ENCODE measurements at places on chromosomes 16 and 17.

DNA sequence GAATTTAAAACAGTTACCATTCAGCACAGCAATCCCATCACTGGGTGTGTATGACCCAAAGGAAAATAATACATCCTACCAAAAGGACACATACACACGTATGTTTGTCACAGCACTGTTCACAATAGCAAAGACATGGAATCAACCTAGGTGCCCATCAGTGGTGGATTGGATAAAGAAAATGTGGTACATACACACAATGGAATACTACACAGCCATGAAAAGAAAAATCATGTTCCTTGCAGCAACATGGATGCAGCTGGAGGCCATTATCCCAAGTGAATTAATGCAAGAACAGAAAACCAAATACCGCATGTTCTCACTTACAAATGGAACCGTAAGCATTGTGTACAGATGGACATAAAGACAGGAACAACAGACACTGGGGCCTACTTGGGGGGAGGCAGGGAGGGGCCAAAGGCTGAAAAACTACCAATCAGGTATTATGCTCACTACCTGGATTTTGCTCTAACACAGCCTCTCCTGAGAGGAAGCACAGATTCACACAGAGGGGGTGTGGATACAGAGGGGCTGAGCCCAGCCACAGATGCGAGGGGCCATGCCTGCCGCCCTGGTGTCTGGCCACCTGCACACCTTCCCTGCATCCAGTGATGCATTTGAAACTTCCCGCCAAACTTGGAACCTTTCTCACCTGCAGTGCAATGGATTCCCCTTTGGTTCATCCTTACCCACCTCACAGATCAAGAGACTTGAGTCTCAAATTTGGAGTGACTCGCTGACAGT, 55.9 kb downstream of the USP22 start:
- no peak for DNase-seq

- no peak for DNase-seq
Measured at GRCh38 chr16:68388124-68388523, 60.2 kb downstream of the SMPD3 start.

GRCh38 chr16:69130461-69130860, 1.9 kb downstream of the CHTF8 start:
- no peak for DNase-seq

GRCh38 chr17:16085066-16085699, 85.6 kb downstream of the TTC19 start:
- no peak for DNase-seq

GRCh38 chr16:56318827-56319140, 106.6 kb downstream of the AMFR start:
- no peak for DNase-seq

GRCh38 chr17:64504769-64505339, 1.2 kb downstream of the DDX5 start:
- no peak for DNase-seq

- no peak for DNase-seq
Measured at GRCh38 chr17:73534209-73534909, 109.9 kb downstream of the SDK2 start.

DNA sequence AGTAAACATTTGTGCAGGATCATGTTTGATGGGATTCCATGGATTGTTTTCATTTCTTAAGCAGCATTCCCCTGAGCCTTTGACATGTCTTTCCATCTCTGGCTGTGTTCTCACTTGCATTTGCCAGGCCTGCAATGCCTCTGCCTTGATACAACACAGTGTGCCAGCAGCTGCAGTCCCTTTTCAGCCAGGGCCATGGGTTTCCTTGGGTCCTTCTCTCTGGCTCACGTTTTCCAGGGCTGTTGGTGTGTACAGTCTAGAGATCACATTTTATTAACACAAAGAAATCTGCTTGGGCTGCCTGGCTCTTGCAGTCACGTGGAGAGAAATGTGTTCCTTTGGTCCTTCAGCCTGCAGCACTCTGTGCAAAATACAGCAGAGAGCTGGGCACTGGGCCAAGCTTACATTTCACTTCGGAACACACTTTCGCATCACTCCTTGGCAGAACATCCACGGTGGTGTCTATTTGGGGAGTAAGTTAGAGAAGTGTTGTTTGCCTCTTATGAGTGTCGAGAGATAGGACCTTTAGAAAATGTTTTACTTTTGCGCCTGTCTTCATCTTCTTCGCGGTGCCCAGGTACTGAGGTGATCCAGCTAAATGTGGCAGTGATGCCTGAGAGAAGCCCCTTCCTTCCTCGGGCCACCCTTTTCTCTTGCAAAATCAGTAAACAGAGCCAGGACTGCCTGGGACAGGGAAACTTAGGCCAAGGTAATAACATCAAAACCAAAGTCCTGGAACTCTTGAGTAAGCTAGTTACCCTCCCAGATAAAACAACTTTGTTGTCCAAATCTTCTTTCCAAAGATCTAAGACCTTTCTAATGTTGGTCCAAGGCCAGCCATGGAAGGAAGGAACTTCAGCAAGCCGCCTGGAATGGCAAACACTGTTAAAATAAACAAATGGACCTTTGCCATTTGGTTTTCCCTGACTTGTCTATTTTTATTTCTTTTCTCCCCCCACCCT, 20.9 kb downstream of the HLF start:
- DNase-seq = peak; percentile 62

GRCh38 chr17:80861892-80862291, 129.7 kb upstream of the CHMP6 start:
- DNase-seq = peak; percentile 57

- DNase-seq = no peak
Measured at GRCh38 chr16:11212798-11213196, 43.2 kb downstream of the SOCS1 start.

DNA sequence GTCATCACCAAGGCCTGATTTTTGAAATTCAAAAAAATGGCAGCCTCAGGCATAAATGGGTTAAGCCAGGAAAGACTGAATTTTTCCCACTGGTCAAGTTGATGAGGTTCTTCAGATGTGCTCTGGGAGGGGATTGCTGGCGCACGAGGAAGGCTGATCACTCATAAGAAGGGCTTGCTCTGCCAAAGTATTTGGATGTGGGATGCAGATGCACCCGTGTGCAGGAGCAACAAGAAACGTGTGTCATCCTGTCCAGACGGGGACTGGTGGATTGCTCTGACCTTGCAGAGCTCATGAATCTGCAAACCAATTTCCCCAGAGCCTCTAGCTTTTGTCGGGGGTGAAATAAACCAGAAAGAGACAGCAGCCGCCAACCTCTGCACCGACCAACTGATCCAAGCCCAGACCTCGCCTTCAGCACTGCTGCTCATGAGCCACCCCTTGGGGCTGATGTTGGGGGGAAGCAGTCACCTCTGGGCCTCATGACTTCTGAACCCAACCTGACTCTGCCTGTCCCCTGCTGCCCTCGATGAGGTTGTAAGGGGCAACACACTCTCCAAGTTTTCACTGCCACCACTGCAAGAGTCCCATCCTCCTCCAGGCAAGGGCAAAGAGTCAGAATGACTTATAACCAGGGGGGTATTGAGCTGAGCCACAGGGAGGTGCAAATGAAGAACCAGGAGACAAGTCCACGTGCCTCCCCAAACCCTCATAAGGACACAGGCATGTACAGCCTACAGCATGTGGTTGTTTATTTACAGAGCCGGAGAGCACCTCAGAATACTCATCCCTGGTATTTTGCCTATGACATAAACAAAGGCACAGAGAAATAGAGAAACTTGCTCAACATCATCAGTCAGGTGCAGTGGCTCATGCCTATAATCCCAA, 452.0 kb downstream of the SOX9 start:
- no peak for DNase-seq

DNA sequence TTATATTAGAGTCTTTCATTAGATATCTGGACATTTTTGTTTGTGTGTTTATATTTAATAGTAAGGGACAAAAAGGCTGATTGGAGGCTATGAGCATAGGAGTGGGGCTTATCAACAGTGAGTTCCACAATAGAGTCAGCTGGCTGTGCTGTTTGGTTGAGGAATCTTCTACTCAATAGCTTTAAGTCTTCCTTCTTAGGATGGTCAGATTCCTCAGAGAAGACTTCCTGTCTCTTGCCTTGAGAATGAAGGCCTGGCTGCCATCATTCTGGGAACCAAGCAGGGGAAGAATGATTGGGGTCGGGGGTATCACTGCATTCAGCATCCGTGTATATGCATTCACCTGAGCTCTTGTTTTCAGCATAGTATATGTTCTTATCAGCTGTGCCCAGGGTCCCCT, 31.9 kb upstream of the ABCC11 start:
- DNase-seq = no peak

GRCh38 chr16:57889960-57890751, 80.8 kb downstream of the CNGB1 start:
- DNase-seq = no peak

DNA sequence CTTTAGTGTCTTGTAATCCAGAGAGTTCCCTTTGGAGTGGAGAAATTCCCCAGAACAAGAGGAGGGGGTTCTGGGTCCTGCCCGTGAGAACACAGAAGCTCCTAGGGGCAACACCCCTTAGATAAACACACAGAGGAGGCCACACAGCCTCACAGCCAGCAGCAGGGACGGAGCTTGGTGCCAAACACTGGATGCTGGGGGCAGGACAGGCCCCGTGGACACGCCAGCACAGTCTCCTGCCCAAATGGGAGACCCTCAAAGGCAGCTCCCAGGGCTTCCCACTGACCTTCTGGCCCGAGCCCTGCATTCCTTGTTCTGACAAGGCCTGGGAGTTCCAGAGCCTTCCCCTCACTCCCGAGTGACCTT, 31.8 kb upstream of the JPH3 start:
- no peak for DNase-seq

DNA sequence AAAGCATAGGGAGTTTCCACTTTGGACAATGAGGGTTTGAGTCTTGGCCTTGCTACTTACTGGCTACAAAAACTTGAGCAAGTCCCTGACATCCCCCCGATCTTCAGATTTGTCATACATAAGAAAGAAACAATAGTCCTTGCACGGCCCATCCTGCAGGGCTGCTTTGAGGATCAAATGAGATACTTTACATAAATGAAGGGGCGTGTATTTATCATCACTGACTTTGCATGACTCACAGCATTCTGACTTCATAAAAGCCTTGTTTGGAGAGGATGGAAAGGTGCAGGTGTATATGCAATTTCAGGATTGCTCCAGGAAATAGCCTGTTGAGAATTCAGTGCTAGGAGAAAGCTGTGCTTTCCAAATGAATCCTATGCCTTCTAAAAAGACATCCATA, 465.0 kb upstream of the MAF start:
- no peak for DNase-seq

DNA sequence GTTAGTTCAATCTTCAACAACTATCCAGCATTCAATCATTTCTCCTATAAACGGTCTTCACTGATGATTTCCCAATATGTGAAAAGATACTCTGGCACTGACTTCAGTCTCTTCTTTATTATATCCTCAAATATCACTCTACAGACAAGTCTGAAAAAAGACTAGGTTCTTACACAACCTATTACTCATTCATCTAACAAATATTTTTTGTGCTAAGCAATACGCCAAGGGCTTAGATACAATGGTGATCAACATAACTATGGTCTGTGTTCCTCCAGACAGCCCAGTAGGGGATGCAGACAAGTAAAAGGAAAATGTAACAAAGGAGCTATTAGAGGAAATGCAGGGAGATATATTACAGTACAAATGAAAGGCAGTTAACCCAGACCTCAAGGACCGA, 63.9 kb downstream of the MYO1D start:
- no peak for DNase-seq

GRCh38 chr16:86515413-86515776, 5.1 kb downstream of the FOXF1 start:
- no peak for DNase-seq

DNA sequence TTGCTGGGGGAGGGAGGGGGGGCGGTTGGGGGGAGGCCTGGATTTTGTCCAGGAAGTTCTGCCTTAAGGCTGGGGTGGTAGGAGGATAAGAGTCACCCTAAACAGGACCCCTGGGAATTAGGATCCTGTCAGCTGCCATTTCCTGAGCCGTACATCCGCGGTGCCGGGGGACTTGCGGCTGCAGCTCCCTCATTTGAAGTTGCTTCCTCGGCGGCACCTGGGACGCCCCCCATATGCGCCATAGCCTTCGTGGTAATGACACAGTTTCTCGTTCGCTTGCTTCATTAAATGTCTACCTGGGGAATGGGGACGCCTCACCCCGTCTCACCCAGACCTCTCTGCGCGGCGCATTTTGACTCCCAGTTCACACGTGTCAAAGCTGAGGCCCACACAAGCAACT, 55.1 kb upstream of the PABPN1L start:
- no peak for DNase-seq

GRCh38 chr17:40963838-40964237, 2.9 kb downstream of the KRT39 start:
- no peak for DNase-seq

GRCh38 chr17:77858291-77859034, 100.0 kb upstream of the TNRC6C start:
- no peak for DNase-seq

DNA sequence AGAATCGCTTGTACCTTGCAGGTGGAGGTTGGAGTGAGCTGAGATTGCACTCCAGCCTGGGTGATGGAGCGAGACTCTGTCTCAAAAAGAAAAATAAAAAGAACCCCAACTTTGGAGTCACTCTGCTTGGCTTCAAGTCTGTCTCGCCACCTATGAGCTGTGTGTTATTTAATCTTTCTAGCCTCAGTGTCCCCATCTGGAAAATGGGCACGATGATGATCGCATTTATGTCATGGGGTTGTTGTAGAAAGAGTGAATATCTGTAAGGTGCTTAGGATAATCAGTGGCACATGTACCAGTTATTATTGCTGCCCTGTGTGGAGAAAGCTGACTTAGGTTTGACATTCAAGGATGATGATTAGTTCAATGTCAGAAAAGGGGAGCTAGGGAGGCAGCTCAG, 319.4 kb downstream of the XYLT1 start:
- DNase-seq = no peak

- no peak for DNase-seq
Measured at GRCh38 chr17:69945698-69946185, 129.3 kb upstream of the KCNJ16 start.

DNA sequence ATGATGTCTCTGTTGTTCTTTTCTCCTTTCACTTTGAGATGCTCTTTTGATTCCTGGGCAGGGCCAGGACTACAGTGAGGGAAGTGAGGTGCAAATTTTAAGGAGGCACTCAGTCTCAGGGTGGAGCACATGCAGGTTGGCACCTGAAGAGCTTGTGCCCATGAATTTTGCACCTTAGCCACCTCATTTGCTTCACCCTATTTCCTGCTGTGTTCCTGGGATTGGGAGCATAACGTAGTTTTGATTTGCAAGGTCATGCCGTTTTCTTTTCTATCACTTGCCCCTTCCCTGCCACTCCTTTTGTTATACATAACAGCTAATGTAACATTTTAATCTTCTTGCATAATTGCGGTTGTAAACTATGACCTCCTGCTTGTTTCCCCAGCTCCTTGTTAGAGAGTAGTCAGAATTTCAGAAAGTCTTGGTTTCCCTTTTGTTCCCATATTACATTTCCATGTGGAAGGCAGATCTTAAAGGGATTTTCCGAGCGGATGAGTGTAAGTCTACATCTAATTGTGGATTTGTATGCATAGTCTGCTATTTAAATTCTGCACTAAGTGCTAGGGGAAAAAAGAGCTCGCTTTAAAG, 9.8 kb downstream of the PMFBP1 start:
- no peak for DNase-seq

- DNase-seq = no peak
Measured at GRCh38 chr16:29857133-29857760, 5.8 kb downstream of the CDIPT start.

- peak; percentile 76 for DNase-seq
Measured at GRCh38 chr17:53032861-53033271, 789.9 kb upstream of the KIF2B start.

- DNase-seq = no peak
Measured at GRCh38 chr16:53901408-53901807, 197.5 kb downstream of the FTO start.
